ENCODE measurements at places on chromosomes 13 and 19.
A peak's percentile ranks its signal among the peaks of the same experiment; 100 is the strongest.

GRCh38 chr13:91630946-91631345 is 232.5 kb downstream of the GPC5 start:
- DNase-seq = no peak

GRCh38 chr19:12574036-12574435 is 22.8 kb upstream of the ZNF564 start:
- no peak for DNase-seq

- peak; percentile 98 for DNase-seq
These were observed at the start of gene SLC27A1 for GRCh38 chr19:17470068-17470841. SLC27A1 (plus strand) TSS chr19:17470524; CDS start chr19:17470541, 17 bp downstream.

- no peak for DNase-seq
These were observed 19.2 kb upstream of the LPAR6 start for GRCh38 chr13:48431987-48432615.

GRCh38 chr19:41848666-41849065 is 3.8 kb downstream of the DMRTC2 start:
- no peak for DNase-seq

GRCh38 chr13:39281539-39282150 is 243.4 kb downstream of the NHLRC3 start:
- no peak for DNase-seq

DNA sequence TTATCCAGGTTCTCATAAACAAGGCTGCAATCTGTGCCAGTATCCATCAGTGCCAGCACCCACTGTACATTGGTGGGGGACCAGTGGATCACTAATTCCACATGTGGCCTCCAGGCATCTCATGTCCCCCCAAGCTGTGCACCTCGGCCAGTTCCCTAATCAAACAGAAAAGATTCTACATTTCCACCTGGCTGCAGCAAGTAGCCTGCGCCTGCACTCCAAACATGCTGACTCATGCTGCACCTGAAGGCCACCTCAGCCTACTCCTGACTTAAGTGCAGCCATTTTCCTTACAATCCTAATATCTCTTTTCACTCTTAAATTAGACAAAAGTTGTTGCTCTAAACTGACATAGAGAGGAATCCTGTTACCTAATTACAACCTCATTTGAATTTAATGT is 729.4 kb upstream of the MIR17HG start:
- no peak for DNase-seq
